Stimulated activated CD4-positive, alpha-beta T cell treated with anti-CD3 and anti-CD28 coated beads, Interleukin-4, amount 100 ng/mL, for 24 hours (primary cell): ENCODE measurements at places on chromosomes 5 and 9.

GRCh38 chr9:133981958-133982681 lies 10.0 kb downstream of the VAV2 start:
- no peak for DNase-seq

- DNase-seq = no peak
Observed at GRCh38 chr5:143025971-143026370, 255.8 kb downstream of the ARHGAP26 start.

DNA sequence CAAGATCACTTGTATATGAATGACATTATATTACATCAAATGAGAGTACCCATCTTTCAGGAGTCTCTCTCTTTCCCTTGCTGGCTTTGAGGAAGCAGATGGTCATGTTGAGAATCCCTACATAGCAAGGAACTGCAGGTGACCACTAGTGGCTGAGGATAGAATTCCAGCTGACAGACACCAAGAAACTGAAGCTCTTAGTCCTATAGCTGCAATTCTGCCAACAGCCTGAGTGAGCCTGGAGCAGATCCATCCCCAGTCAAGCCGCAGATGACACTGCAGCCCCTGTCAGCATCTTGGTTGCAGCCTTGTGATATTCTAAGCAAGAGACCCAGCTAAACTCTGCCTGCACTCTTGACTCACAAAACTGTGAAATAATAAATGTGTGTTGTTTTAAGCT lies 531.5 kb downstream of the CSNK1G3 start:
- no peak for DNase-seq

DNA sequence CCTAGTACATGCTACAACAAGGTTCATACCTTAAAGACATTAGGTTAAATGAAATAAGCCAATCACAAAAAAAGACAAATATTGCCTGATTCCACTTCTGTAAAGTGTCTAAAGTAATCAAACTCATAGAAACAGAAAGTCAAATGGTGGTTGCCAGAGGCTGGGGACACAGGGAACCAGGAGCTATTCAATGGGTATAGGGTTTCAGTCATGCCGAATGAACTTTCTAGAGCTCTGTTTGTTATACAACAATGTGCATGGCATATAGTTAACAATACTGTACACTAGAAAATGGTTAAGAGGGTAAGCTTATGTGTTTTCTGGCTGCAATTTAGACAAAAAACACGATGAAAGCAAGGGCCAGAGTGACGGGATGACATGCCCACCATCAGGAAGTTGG lies 70.8 kb upstream of the EGFLAM start:
- DNase-seq = no peak

- DNase-seq = no peak
Observed at GRCh38 chr9:108813951-108814601, 41.7 kb downstream of the ACTL7B start.

- DNase-seq = no peak
Observed at GRCh38 chr5:156694598-156694997, 155.5 kb upstream of the PPP1R2B start.

DNA sequence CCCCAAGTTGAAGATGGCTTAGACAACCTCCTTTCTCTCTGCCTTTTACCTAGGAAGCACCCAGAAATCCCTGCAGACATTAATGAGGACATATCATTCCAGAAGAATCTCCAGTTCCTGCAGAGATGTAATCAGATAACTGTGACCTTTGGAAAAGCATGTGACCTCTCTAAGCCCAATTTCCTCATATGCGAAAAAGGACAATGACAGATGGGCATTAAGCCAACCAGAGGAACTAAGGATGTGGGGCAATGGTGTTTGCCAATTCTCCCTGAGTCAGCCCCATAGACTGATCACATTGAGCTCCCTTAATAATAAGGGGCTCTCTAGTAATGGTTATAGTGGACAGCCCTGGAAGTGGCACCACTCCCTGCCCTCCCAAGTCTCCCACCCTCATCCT lies 10.1 kb upstream of the FOXI1 start:
- DNase-seq = no peak

DNA sequence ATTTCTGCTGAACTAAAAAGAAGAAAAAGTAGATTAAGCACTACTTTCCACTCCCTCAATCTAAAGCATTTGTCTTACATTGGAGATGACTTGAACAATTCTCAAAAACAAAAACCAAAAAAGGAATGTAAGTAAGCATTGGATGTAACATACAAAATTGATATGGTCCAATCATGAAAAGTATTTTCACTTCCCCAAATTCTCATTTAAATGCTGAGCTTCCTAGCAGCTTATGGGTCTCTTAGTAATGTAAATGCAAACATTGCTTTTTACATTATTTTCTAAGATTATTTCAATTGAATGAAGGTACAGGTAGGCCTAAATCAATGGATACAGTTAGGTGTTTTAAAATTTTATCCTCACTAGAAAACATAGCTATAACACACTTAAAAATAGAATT lies 20.0 kb downstream of the ANKH start:
- DNase-seq = no peak

- DNase-seq = no peak
Observed at GRCh38 chr9:16633794-16634193, 236.7 kb downstream of the BNC2 start.

- no peak for DNase-seq
Observed at GRCh38 chr5:150901446-150901845, 3.3 kb downstream of the ZNF300 start.

- no peak for DNase-seq
Observed at GRCh38 chr9:21402386-21403251, 6.3 kb upstream of the IFNA8 start.

DNA sequence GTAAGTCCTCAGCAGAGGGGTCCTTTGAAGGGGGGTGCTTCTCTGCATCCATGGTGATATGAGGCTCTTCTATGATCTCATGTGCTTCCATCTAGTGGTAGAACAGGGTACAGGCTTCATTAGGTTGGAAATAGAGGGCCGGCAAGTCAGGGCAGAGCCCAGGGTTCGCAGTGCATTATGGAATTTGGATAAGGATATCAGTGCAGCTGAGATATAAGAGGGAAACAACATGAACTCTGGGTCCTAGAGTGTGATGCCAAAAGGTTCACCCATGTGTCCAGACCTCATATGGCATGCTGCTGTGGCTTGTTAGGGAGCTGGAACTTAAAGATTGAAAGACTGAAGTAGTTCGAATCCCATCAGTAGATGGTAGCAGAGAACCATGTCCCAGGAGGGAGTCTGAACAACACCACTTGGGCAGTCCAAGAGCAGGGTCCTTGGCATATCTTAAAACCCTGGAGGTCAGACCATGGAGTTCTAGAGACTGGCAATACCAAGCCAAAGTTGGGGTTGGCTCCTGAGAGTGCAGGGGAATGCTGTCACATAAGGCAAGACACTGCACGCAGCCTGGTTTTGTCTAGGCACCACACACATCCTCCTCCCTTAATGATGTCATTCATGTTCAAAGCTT lies 2.3 kb downstream of the FAM221B start:
- peak; percentile 38 for DNase-seq

DNA sequence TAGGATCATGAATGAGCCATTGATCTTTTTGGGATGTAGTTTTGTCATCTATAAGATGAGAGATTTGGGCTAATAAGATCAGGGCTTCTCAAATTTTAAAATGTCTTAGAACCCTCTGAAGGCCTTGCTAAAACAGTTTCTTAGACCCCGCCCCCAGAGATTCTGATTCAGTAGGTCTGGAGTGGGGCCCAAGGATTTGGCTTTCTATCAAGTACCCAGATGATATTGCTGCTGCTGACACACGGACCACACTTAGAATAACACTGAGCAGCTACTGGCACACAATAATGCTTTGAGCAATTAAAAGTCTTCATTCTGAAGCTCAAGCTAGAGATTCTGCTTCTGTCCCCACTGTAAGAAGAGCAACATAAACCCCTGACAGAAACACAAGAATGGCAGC lies 216.7 kb downstream of the SMARCA2 start:
- no peak for DNase-seq

DNA sequence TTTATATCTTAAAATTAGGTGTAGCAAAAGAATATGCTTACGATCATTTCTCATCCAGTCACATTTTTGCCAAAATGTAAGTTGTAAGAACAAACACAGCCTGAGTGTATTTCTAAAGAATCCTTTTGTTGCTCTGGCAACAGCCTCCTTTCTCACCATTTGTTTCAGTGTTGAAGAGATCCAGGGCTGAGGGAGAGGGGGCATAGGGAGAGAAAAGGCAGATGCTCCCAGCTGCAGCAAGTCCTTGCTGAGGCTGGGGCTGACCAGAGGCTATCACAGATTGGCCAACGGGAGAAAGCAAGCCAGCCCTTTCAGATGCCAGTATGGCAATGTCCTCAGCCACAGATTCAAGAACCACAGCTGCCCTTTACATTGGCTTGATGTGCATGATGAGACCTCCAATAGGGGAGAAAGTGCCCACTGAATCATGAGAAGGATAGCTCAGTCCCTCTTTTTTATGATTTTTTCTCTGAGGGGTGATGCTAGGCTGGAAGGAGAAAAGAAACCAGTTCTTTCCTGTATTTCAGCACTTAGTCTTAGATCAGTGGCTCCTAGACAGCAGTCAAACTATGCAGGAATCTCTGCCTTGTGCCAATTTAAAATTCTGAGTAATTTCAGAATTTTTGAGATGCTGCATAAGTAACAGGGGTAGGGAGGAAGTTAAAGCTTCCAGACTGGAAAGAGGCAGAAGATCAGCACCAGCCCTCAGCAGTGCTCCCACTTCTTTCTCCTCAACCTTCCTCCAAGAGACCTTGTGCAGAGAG lies 142.1 kb downstream of the LHFPL2 start:
- DNase-seq = no peak

GRCh38 chr5:158565017-158565789 lies 534.5 kb downstream of the EBF1 start:
- DNase-seq = no peak

DNA sequence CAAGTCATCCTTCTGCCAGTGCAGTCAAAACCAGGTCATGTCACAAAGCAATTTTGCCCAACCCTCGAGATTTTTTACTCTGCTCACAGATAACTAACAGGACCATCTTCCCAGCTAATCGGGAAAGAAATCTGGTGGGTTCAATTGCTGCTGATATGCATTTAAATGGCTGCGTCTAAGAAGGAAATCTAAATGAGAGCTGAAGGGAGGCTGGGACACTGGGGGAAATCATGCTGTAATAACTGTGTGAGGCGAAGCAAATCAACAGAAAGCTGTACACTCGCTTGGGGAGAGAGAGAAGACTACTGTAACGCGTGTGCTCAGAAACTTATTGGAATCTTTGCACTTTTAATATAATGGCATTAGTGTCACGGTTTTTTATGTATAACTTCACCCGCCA lies 535.0 kb downstream of the CDK5RAP2 start:
- DNase-seq = no peak

DNA sequence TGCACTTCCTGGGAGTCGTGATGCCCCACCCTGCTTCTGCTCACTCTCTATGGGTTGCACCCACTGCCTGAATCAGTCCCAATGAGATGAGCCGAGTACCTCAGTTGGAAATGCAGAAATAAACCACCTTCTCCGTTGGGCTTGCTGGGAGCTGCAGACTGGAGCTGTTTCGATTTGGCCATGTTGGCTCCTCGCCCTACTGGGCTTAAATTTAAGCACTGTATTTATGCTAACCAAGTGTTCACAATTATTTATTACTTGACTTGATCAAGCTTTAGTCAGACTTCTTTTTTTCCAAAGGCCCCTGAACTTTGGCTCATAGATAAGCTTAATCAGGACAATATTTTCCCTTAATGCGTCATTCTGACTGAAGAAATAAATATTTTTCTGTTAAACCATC lies 1072.4 kb upstream of the CDH9 start:
- no peak for DNase-seq

DNA sequence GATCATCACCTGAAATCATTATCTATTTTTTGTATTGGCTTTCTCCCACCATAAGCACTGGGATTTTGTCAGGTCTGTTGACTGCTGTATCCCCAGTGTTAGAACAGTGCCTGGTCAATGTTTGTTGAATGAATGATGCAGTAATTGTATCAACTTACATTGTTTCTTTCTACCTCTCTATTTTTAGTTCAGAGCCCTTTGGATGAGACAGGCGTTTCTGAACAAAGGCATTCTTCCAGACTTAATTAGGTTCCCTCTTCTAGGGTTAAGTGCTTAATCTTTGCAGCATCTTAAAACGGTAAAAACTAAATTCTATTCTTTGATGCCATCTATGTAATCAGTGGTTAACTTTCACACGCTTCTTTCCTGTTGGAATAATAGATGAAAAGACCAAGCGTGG lies 26.3 kb downstream of the SLC44A1 start:
- no peak for DNase-seq

GRCh38 chr9:129458663-129459546 lies 162.0 kb downstream of the C9orf50 start:
- DNase-seq = peak; percentile 27

DNA sequence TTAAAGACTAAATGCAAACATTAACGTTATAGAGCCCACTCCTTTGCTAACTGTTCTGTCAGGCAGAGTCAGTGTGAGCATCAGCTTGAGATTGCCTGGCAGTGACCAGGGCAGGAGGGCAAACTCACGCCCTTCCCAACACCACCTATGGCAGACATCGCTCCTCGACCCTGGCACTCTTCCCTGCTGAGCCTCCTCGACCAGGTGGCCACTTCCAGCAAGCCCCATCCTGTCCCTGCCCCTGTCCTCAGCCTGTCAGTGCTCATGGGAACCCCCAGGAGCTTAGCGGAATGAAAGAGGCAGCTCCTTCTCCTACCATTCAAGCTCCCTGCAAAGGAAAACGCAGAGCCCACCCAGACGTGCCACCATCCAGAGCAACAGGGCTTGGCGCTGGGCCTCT lies 42.0 kb downstream of the PRRT1B start:
- no peak for DNase-seq

GRCh38 chr5:16291894-16292293 lies 112.3 kb upstream of the MARCHF11 start:
- DNase-seq = no peak

DNA sequence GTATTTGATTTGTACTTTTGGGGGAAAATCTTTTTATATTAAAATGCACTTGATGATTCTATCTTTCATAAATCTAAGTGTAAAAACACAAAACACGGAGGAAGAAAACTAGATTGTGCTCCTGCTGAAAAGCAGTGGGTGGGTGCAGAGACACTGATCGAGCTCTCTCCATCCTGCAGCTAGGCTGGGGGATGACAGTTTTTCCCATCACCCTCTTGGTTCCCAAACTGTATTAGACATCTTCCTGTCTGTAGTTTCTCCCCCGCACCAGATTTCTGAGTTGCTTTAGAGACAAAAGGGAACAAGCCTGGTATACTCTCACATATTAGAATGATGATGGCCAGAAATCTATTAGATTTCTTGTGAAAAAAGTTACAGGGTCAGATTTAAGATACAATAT lies 99.6 kb downstream of the FAM114A2 start:
- no peak for DNase-seq

GRCh38 chr5:39337252-39337915 lies 26.9 kb downstream of the C9 start:
- no peak for DNase-seq

- no peak for DNase-seq
Observed at GRCh38 chr9:26426551-26427131, 466.0 kb downstream of the CAAP1 start.

- no peak for DNase-seq
Observed at GRCh38 chr9:87065981-87066380, 118.7 kb upstream of the GAS1 start.

GRCh38 chr5:156121234-156121633 lies 205.7 kb upstream of the SGCD start:
- no peak for DNase-seq

GRCh38 chr9:73133022-73133651 lies 18.5 kb upstream of the ANXA1 start:
- no peak for DNase-seq
